ENCODE measurements at places on chromosomes 11 and 22. TPM values are rescaled to one million over a fixed set of nuclear protein-coding genes. Genes with fewer than 3 reads are reported as not detected.

DNA sequence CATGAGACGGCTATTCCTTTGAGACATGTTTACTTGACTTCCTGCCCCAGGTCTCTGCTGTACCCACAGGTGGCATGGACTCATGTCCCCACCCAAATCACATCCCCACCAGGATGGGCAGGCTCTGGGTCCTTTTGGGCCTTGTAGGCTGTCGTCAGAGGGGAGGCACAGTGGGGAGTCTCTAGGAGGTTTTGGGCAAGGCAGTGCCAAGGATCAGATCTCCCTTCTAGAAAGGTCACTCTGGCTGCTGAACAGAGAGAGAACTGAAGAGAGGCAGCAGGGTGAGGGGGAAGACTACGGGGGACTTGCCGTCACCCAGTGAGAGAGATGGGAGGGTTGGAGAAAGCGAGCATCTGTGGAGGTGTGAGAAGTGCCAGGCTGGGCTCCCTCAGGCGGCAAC lies 4.6 kb upstream of the KCNQ1OT1 start:
- no peak for DNase-seq

GRCh38 chr22:24697172-24697571 lies 77.3 kb downstream of the PIWIL3 start:
- no peak for DNase-seq

GRCh38 chr22:29342577-29343312 lies 27.2 kb upstream of the RASL10A start:
- DNase-seq: peak; percentile 40

DNA sequence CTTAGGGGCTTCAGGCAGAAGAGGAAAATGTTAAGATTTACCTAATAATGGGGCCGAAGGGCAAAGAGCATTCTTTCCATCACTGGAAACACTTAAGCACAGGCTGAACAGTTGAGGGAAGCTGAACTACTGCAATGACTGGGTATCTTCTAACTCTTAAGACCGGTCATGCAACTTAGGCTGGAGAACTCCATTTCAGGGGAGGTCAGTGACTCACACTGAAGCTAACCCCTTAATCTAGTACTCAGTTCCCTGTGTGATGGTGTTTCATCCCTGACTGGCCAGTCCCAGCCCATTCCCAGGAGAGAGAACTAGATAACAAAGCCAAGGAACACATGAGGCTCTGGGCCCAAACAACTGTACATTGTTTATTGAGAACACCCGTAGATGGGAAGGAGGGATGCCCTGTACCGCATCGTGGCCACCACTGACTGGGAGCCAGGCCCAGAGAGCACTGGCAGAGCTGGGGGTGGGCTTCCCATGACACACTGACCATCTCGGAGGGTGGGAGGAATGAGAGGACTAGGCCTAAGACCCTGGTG lies 10.5 kb downstream of the RPL27A start:
- no peak for DNase-seq

- DNase-seq: no peak
Observed at GRCh38 chr11:85748455-85748891, 62.5 kb downstream of the SYTL2 start.

The TSGA10IP gene
- not detected for total RNA-seq

GRCh38 chr22:47269516-47270088 lies 507.2 kb downstream of the TBC1D22A start:
- DNase-seq: no peak

The MAJIN gene
- total RNA-seq: not detected

DNA sequence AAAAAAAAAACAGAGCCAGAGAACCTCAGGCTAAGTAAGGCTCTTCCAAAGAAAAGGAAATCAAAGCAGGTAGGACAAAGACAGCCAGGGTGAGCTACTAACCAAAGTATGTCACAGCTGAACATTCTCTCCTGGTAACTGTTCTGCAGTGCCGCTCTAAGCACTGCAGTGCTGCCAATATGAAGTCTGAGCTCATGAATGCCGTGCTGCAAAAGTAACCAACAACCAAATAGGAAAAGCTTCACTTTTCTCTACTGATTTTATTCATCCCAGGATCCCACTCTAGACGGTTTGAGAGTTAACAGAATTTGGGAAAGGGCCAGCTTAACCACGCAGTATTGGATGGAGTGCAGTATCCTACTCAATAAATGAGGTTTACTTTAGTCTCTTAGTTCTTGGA lies 3.5 kb downstream of the SIK3 start:
- DNase-seq: peak; percentile 49

The CBLIF gene
- 1,608 TPM for total RNA-seq

The MYO7A gene
- total RNA-seq: 5.2 TPM

GRCh38 chr11:18203723-18204122 lies 31.1 kb downstream of the MRGPRX4 start:
- DNase-seq: no peak

DNA sequence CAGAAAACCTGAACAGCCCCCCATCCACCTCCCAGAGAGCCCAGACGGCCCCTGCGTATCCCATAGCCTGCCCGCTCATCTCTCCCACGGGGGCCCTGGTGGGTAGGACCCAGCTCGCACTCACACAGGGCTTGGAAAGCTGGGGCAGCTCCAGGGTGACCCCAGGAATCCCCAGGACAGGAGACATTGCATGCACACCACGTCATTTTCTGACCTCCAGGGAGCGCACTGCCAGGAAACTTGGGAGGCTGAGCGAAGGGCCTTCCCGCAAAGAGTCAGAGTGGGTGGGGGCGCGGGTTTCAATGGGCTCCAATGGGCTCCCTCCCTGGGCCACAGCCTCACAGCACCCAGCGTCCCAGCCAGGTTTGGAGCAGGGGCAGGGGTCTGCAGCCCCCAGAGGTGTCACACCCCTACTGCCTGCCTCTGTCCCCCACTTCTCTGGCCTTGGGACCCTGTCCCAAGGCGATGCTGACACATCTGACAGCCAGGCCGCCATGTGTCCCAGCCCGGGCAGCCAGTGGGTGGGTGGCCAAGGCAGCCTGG lies 8.2 kb upstream of the SYT8 start:
- peak; percentile 66 for DNase-seq

The OR8A1 gene
- total RNA-seq: not detected

DNA sequence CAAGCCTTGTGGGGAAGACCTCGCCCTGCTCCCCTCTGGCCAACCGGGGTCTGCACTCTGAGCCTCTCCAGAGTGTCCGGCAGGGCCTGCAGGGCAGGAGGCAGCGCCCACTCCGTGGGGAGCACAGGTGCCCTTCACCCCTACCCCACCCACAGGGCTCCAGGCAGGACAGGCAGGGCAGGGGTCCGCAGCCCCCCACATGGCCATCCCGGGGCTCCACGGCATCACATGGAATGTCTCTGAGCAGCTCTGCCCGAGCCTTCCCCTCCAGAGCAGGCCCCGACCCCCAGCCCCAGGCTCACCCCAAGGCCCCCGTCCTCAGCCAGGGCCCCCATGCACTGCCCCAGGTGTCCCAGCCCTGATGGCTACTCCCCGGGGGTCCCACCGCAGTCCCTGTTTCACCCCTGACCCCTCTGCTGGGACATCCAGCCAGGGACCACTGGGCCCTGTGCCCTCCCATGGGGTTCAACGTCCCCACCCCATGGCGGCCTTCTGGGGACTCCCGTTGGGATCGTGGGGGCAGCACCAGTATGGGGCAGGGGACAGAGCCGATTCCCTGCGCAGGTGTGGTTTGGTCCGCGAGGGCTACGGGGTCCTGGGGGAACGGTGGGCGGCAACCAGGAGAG lies 77.7 kb downstream of the BRD1 start:
- DNase-seq: no peak

Measured in stomach (tissue), 19 donors.